ENCODE measurements at places on chromosomes 3 and 15.

- DNase-seq: no peak
Measured at GRCh38 chr3:141793476-141794260, 30.5 kb downstream of the GRK7 start.

GRCh38 chr3:179713643-179714090, 60.8 kb downstream of the USP13 start:
- DNase-seq: no peak

DNA sequence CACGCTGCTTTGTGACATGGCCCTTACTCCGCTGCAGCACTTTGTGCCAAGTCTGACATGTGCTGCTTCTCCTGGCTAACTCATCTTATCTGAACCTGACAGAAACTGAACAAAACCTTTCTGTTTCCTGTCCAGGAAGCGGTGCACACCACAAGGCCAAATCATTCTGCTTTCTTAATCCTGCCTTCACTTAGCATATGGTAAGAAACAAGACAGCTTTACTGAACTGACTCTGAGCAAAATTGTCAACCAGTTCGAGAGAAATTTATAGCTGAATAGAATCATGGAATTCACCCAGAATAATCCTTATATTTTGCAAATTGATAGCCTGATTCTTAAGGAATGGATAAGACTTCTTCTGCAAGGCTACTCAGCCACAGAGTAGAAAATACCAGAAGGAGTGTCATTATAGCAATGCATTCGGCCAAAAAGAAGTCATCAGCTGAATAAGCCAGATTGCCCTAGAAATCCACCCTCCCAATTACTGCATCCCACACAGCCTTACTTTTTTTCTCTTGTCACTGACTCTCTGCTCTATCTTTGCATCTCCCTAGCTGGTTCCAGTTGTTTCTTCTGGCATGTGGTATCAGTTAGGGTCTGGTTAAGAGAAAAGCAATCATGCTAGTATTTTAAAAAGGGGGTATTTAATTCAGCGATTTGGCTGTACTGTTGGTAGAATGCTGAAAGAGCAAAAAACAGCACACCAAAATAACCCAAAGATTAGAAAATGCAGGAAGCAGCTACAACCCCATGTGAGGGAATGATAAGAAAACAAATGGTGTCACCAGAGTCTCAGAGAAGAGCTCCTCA, 41.6 kb upstream of the STRIT1 start:
- DNase-seq: no peak

DNA sequence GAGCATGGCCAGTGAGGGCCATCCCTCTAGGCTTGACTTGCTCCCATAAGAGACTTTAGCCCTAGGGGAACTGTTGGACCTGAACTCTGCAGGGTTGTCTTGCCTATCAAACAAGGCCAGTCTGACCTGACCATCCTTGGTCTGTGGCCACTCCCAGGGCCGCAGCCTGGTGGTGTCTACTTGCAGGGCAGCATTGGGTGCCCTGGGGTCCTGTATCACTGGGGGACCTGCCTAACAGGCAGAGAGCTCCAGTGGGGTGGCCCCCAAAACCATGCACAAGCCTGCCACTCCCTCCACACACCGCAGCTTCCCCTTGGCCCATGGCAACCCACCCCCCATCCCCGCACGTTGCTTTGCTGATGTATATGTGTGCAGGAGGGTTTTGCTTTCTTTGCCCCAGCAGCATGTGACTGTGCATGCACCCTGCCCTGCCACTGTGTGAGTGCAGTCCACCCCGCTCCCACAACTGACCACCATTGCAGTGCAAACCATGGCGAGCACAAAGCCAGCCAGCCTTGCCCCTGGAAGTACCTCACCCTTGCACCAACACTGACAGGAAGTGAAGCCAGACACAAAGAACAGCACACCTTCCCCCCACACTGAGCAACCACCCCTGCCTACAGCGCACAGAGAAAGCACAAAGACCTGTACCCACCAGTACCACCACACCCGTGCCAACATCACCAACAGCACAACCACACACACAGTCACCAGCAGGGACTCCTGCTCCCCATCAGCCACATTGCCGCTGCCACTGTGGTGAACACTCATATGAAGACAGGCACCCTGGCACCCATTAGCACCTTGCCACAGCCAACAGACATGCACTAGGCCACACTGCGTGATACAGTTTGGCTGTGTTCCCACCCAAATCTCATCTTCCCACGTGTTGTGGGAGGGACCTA, 88.8 kb downstream of the SENP7 start:
- no peak for DNase-seq

GRCh38 chr15:91329914-91330313, 229.9 kb downstream of the SV2B start:
- DNase-seq: no peak

DNA sequence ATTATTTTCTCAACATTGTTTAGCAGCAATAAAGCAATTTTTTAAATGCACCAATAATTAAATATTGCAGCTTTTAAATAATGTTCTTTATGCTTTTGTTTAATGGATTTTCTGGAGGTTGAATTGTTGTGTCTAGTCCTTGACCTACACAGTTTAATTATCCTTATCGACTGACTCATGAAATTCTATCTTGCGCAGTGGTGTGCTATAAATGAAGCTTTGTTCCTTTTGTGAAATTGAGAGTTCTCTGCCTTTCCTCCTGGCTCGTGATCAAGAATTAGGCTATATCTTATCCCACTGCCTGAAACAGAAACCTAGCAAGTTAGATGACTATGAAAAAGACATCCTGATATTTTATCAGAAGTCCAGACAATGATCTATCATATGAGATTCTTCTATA, 37.0 kb upstream of the PIK3R4 start:
- DNase-seq: no peak

GRCh38 chr15:79965846-79966630, 5.0 kb downstream of the BCL2A1 start:
- DNase-seq: no peak

GRCh38 chr15:61530769-61531168, 301.7 kb upstream of the RORA start:
- no peak for DNase-seq

Data from activated gamma-delta T cell treated with anti-CD3 and anti-CD28 coated beads, Interleukin-2, amount 50 U/mL, for 16 hours (primary cell).